Midbrain (tissue), 1 donor: ENCODE measurements at places on chromosomes 12 and 14.

DNA sequence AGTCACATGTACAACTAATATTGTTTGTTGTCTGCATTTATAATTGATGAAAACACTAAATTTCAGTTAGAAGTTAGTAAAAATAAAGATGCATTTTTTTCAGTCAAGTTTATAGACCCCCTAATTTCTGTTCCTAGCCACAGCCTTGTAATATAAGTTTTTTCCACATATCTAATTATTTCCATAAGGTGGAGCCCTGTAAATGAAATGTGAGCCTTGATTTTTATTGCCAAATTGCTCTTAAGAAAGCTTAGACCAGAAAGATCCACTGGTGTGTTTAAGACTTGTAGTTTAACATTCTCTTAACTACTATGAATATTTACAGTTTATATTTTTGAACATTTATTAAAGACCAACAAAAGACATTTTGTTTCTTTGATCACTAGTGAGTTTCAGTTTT is 322.1 kb upstream of the RGS6 start:
- no peak for DNase-seq

- DNase-seq: no peak
Measured at GRCh38 chr14:50594577-50595316, 34.8 kb downstream of the ATL1 start.

- no peak for DNase-seq
Measured at GRCh38 chr12:34297126-34297789, 275.0 kb downstream of the ALG10 start.

DNA sequence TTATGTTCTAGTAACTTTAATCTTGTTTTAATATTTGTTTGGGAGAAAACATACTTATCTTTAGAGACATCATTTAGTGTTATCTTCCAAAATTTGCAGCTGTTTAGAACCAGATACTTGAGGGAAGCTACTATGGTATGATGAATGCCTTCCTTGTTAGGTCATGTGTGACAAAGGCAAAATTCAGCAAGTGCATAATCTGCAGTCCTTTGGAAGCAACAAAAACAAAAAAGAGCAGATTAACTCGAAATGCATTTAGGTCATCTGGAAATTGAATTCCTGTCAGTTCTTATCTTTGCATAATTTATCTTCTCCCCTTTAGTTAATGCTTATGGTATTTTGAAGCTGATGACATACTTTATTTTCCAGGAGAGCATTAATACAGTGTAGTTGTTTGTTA is 3.5 kb downstream of the FBXO34 start:
- DNase-seq: no peak

DNA sequence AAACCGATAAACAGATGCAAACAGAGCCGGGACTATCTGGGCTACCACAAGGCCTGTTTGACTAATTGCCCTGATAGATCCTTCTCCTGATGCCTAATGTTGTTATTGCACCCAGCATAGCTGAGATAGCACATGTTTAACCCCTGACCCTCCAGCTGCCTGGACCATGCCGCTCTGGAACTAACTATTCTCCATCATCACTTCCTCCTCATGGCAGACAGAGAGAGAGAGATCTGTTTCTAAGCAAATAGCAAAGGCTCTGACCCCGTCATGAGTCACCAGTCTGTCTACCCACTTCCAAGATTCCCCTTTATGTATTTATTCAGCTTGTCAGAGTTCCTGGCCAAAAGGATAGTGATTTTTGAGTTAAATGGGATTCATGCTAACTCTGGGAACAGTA is 58.2 kb upstream of the FLRT2 start:
- DNase-seq: no peak

DNA sequence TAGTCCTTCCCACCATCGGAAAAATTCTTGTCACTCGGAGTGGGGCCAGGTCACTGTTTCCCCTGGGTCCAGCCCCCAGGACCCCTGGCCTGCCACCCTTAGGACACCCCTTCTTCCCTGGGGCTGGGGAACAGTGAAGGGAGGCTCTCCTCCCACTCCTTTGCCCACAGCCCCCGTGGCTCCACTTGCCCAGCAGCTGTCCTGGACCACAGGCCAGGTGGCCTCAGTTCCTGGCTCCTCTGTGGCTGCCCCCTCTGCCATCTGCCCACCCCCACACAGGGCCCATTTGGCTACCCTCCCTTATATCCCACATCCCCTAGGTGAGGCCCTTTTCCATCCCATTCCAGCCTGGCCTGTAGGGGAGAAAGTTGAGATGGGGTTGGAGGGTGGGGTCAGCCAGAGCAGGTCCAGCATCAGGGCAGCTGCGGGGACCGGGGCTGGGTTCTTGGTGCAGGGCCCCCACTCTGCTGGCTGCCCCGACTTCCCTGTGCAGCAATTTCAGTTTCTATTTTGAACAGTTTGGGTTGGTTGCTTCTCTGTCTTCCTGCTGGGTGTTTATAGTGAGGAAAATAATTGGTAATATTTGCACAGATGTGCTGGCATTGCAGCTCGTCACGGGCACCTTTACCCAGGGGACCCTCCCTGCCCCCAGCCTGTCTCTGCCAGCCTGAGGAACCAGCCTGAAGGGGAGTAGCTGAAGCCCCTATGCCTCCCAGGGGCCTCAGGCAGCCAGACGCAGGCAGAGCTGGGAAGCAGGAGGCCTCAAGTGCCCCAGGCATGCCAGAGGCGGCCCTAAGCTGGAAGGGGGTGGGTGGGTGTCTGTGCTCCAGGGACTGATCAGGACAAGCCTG is 23.4 kb downstream of the SYNDIG1L start:
- no peak for DNase-seq

GRCh38 chr12:3661028-3661427 is 91.9 kb downstream of the CRACR2A start:
- no peak for DNase-seq
